ENCODE measurements at places on chromosomes 13 and 19. TPM values are rescaled to one million over a fixed set of nuclear protein-coding genes. Genes with fewer than 3 reads are reported as not detected.

ZSCAN4 gene
- total RNA-seq = not detected

MRPL57 gene
- total RNA-seq = 22.8 TPM

JOSD2 gene
- total RNA-seq = 13.0 TPM

WASF3 gene
- total RNA-seq = 0.20 TPM

WDR88 gene
- total RNA-seq = 0.51 TPM

GJB2 gene
- 0.22 TPM for total RNA-seq

GRCh38 chr19:49690656-49691242, at the start of gene CPT1C:
TSS of gene CPT1C (plus strand) at chr19:49691116. CDS start at chr19:49692253, 1,137 bp downstream.
- H3K4me3 ChIP-seq = peak within 1 kb of the TSS; percentile 45
- DNase-seq = peak; percentile 44
- H3K4me1 ChIP-seq = peaks cover 12% of the 10 kb centered on the region
- H3K36me3 ChIP-seq = no peaks in the 10 kb centered on the region

- H3K27ac ChIP-seq = no peak overlapping the region
- H3K27me3 ChIP-seq = no peaks in the 10 kb centered on the region
- peaks cover 7% of the 10 kb centered on the region for H3K36me3 ChIP-seq
- no peaks in the 10 kb centered on the region for H3K4me1 ChIP-seq
- DNase-seq = no peak
- H3K4me3 ChIP-seq = no peak overlapping the region
These were observed 18.9 kb downstream of the VASP start for GRCh38 chr19:45526143-45526542.

GRCh38 chr13:50700664-50701305, 142.7 kb downstream of the DLEU7 start:
- no peaks in the 10 kb centered on the region for H3K4me1 ChIP-seq
- DNase-seq = no peak

DNA sequence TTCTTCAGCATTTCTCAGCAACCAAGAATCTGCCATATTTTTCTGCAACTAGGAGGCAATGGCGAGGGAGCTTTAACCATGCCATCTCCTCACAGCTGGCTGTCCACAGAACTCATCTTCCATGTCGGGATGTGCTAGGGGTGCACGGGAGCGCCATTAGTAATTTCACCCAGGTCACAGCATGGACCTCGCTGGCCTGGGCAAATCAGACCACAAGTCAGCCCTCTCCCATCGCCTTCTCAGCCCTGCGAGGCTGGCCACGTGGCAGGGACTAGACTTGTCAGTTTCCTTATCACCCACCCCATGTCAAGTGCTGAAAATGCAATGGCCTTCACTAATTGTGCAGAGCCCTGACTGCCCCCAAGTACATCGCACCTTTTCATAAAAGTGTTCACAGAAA, 15.7 kb downstream of the COL4A1 start:
- H3K27ac ChIP-seq = no peak overlapping the region
- no peaks in the 10 kb centered on the region for H3K36me3 ChIP-seq
- DNase-seq = no peak
- H3K4me1 ChIP-seq = no peaks in the 10 kb centered on the region
- no peaks in the 10 kb centered on the region for H3K27me3 ChIP-seq

DNA sequence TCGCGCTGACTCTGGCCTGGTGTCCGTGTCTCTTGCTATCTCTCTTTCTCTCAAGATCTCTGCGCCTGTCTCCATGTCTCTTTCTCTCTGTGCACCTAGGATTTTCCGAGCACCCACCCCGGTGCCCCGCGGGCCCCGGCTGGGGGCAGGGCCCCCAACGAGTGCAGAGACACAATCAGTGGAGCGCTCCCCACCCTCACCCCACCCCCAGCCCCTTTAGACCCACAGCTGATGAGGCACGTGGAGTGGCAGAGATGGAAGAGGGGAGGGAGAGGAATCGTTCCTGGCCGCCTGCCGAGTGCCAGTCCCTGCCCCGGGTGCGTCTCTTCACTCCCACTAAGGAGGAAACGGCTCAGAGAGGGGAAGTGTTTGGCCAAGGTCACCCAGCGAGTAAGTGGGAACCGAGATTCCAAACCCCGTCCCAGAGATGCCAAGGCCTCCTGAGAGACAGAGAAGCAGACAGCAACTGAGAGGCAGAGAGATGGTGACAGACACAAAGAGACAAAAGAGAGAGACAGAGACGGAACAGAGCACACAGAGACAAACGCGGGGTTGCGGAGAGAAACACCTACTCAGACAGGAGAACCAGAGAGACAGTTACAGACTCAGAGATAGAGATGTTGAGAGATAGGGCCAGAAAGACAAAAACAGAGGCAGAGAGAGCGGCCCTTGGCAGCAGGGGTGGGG, 626 bp upstream of the BCL3 start:
- no peak for DNase-seq
- H3K27me3 ChIP-seq = no peaks in the 10 kb centered on the region
- peak overlapping the region; percentile 97 for H3K27ac ChIP-seq
- H3K4me1 ChIP-seq = peaks cover 40% of the 10 kb centered on the region
- no peaks in the 10 kb centered on the region for H3K36me3 ChIP-seq

DNA sequence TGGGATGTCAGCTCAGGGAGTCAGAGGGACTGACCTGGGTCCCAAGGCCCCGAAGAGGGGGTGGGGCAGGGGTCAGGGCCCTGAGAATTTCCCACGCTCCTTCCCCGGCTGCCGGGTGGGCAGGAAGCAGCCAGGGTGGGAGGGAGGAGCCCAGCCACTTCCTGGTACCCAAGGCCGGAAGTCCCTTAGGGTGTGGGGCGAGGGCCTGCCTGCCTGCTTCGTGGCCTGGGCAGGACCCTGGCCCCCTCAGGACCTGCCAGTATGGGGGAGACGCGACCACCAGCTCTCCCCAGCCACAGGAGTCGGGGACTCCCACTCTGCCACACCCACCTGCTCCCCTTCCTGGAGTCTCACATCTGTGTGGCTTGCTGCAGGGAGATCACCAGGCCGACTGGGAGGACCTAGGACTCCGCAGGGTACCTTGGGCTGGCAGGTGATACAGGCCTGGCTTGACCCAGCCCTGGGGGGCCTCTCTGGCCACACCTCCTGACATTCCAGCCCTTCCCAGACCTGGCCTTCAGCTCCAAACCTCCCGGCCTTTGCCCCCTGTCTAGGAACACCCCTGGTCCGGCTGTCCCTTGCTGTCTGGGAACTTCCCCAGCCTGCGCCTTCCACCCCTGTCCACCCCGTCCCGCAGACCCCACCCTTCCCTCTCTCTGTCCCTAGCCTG, 9.8 kb upstream of the CIRBP start:
- peaks cover 23% of the 10 kb centered on the region for H3K36me3 ChIP-seq
- H3K27ac ChIP-seq = peak overlapping the region; percentile 99
- peak; percentile 80 for DNase-seq
- peaks cover 55% of the 10 kb centered on the region for H3K4me1 ChIP-seq

DNA sequence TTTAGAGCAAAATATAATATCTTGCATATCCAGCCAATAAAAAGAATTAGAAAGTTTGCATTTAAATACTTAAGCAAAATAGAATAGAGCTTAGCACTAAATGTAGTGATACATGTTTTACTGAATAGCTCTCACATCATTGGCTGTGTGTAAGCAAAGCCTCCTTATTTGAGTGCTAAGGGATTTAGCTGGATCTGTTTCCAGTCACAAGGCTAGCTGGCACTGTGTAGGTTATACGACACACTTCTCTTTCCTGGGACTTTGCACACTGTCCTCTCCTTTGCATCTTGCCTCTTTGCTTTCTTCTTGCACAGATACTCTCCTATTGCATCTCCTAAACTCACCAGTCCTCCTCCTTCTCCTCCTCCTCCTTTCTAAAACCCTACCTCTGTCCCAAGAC, 423.8 kb downstream of the KLF5 start:
- H3K27me3 ChIP-seq = no peaks in the 10 kb centered on the region
- no peaks in the 10 kb centered on the region for H3K36me3 ChIP-seq
- H3K27ac ChIP-seq = no peak overlapping the region
- no peak for DNase-seq
- no peaks in the 10 kb centered on the region for H3K4me1 ChIP-seq

- H3K4me1 ChIP-seq = peaks cover 25% of the 10 kb centered on the region
- H3K27me3 ChIP-seq = no peaks in the 10 kb centered on the region
- peak overlapping the region; percentile 89 for H3K27ac ChIP-seq
- H3K36me3 ChIP-seq = no peaks in the 10 kb centered on the region
- DNase-seq = no peak
- H3K4me3 ChIP-seq = peak overlapping the region; percentile 96
These were observed 583 bp downstream of the TECR start for GRCh38 chr19:14530005-14530348.

DNA sequence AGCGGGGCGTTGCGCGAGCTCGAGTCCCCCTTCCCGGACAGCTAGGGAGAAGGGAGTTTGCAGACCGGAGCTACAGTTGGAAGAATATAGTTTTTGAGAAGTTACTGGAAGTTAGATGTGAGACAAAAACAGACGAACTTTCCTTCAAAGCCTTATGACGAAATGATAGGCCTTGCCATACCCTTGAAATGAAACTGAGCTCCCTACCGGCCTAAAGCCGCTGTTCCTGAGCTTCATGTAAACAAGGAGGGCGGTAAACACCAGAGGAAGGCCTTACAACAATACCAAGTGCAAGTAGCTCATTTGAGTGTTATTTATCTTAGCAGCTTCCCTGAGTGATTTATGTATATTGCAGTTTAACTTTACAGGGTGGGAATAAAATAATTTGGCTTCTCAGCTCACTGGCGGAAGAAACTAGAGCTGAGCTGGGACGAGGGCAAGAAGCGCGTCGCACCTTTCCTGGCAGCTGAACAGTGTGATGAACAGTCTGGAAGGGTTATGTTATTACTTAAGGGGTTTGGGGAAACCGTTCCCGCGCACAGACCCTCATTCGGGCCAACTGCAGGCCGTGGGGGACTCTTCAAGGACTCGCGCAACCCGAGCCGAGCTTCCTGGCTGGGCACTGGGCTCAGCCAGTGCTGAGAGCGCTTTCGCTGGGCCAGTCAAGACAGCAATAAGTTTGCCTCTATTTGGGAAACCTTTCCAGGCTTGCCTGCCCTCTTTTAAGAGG, 111.2 kb downstream of the KCNRG start:
- peak overlapping the region; percentile 95 for H3K27ac ChIP-seq
- H3K4me3 ChIP-seq = peak overlapping the region; percentile 81
- H3K4me1 ChIP-seq = peaks cover 48% of the 10 kb centered on the region
- peaks cover 11% of the 10 kb centered on the region for H3K27me3 ChIP-seq
- no peak for DNase-seq

DNA sequence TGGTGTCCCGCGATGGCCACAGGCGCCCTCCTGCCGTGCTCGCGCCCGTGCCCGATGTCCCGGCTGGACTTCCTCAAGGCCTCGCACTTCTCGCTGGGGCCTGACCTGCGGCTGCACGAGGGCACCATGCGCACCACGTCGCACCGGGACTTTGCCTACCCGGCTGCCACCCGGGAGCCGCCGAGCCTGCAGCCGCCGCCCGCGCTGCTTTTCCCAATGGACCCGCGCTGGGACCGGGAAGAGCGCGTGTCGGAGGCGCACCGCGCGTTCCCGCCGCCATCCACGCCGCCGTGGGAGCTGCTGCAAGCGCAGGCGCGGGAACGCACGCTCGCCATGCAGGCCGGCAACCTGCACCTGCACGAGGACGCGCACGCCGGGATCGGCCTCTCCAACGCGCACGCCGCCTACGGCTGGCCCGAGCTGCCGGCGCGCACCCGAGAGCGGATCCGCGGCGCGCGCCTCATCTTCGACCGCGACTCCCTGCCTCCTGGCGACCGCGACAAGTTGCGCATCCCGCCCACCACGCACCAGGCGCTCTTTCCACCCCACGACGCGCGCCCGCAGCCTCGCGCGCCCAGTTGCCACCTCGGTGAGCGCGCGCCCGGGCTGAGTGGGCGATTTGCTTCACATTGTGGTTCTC, 12.1 kb upstream of the PEX11G start:
- peak overlapping the region; percentile 17 for H3K4me3 ChIP-seq
- DNase-seq = no peak
- no peaks in the 10 kb centered on the region for H3K27me3 ChIP-seq
- no peak overlapping the region for H3K27ac ChIP-seq
- H3K4me1 ChIP-seq = no peaks in the 10 kb centered on the region

GRCh38 chr13:40801255-40802217, 12.1 kb downstream of the SLC25A15 start:
- no peak overlapping the region for H3K4me3 ChIP-seq
- H3K27ac ChIP-seq = no peak overlapping the region
- no peaks in the 10 kb centered on the region for H3K27me3 ChIP-seq
- DNase-seq = no peak
- H3K36me3 ChIP-seq = no peaks in the 10 kb centered on the region

DNA sequence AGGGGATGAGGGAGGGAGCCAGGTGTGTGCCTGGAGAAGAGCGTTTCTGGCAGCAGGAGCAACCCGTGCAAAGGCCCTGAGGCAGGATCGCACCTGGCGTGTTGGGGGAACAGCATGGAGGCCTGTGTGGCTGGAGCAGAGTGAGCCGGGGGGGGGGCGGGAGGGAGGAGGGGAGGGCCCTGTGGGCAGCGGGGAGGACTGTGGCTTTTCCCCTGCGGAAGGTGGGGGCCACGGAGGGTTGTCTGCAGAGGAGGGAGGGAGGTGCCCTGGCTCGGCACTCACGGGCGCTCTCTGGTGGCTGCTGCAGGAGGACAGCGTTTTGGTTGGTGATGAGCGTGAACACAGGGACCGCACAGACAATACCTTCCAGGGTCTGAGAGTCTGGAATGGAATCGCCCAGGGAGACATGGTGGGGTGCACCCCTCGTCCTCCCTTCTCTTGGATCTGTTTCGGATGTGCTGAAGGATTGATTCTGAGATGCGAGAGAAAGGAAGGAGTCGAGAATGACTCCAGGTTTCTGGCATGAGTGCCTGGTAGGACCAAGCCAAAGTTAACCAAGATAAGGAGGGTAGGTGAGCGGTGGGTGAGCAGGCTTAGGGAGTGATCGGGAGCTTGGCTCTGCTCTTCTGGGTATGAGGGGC, 6.5 kb downstream of the RAB11B start:
- peak; percentile 57 for DNase-seq
- peaks cover 34% of the 10 kb centered on the region for H3K36me3 ChIP-seq
- H3K27me3 ChIP-seq = no peaks in the 10 kb centered on the region

GRCh38 chr13:31943591-31943990, 88.0 kb upstream of the FRY start:
- no peaks in the 10 kb centered on the region for H3K36me3 ChIP-seq
- no peak for DNase-seq
- no peaks in the 10 kb centered on the region for H3K4me1 ChIP-seq
- H3K4me3 ChIP-seq = no peak overlapping the region
- H3K27me3 ChIP-seq = no peaks in the 10 kb centered on the region

- no peak overlapping the region for H3K4me3 ChIP-seq
- H3K4me1 ChIP-seq = peaks cover 20% of the 10 kb centered on the region
- DNase-seq = no peak
- no peaks in the 10 kb centered on the region for H3K27me3 ChIP-seq
These were observed 9.1 kb downstream of the MBNL2 start for GRCh38 chr13:97231118-97231828.

DNA sequence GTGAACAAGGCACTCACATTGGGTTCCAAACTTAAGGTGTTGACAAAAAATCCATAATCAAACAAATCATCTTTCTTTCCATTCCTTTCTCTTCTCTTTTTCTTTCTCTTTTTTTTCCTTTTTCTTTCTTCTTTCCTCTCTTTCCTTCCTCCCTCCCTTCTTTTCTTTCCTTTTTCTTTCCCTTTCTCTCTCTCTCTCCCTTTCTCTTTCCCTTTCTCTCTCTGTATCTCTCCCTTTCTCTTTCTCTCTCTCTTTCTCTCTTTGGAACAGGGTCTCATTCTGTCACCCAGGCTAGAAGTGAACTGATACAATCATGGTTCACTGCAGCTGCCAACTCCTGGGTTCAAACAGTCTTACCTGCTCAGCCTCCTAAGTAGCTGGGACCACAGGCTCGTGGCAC, 12.5 kb downstream of the C19orf18 start:
- H3K36me3 ChIP-seq = no peaks in the 10 kb centered on the region
- H3K27ac ChIP-seq = no peak overlapping the region
- H3K27me3 ChIP-seq = no peaks in the 10 kb centered on the region
- H3K4me3 ChIP-seq = no peak overlapping the region
- no peak for DNase-seq
- no peaks in the 10 kb centered on the region for H3K4me1 ChIP-seq

Measured in naive thymus-derived CD4-positive, alpha-beta T cell (primary cell).